ENCODE measurements at places on chromosomes 4 and X. TPM values are rescaled to one million over a fixed set of nuclear protein-coding genes. Genes with fewer than 3 reads are reported as not detected.

The SMIM10 gene
- 1.2 TPM for total RNA-seq

The RNF175 gene
- 1.0 TPM for total RNA-seq

The LIN54 gene
- 9.6 TPM for total RNA-seq

The FAM149A gene
- 1.2 TPM for total RNA-seq

The PSAPL1 gene
- total RNA-seq: not detected

The PAPSS1 gene
- total RNA-seq: 100 TPM

DNA sequence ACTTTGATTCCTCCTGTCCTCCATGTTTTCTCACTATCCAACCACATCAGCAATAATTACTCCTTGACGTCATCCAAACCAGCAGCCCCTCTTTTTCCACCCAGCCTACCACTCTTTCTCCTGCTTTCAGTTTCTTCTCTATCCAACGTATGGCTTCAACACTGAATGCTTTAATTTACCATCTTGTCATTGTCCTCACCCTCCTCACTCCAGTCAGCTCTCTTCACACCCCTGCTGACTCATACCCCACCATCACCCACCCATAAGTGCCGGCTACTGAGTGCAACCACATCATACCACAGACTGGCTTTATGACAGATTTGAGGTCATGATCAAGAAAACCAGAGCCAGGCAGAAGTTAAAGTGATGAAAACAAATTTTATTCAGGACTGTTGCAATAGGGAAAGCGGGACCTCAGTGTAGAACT lies 9.8 kb upstream of the ANXA5 start:
- DNase-seq: peak; percentile 95
- no peaks in the 10 kb centered on the region for H3K27me3 ChIP-seq
- H3K4me3 ChIP-seq: no peak overlapping the region
- H3K36me3 ChIP-seq: no peaks in the 10 kb centered on the region

- H3K36me3 ChIP-seq: no peaks in the 10 kb centered on the region
- H3K4me1 ChIP-seq: peaks cover 8% of the 10 kb centered on the region
- H3K27me3 ChIP-seq: no peaks in the 10 kb centered on the region
- no peak overlapping the region for H3K27ac ChIP-seq
- no peak for DNase-seq
- no peak overlapping the region for H3K4me3 ChIP-seq
Observed at GRCh38 chr4:48131736-48132135, 2.3 kb downstream of the TXK start.

DNA sequence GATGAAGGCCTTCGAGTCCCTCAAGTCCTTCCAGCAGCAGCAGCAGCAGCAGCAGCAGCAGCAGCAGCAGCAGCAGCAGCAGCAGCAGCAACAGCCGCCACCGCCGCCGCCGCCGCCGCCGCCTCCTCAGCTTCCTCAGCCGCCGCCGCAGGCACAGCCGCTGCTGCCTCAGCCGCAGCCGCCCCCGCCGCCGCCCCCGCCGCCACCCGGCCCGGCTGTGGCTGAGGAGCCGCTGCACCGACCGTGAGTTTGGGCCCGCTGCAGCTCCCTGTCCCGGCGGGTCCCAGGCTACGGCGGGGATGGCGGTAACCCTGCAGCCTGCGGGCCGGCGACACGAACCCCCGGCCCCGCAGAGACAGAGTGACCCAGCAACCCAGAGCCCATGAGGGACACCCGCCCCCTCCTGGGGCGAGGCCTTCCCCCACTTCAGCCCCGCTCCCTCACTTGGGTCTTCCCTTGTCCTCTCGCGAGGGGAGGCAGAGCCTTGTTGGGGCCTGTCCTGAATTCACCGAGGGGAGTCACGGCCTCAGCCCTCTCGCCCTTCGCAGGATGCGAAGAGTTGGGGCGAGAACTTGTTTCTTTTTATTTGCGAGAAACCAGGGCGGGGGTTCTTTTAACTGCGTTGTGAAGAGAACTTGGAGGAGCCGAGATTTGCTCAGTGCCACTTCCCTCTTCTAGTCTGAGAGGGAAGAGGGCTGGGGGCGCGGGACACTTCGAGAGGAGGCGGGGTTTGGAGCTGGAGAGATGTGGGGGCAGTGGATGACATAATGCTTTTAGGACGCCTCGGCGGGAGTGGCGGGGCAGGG lies 568 bp downstream of the HTT start:
- no peaks in the 10 kb centered on the region for H3K36me3 ChIP-seq
- H3K4me3 ChIP-seq: peak overlapping the region; percentile 96
- peaks cover 26% of the 10 kb centered on the region for H3K4me1 ChIP-seq
- peak overlapping the region; percentile 95 for H3K27ac ChIP-seq
- DNase-seq: peak; percentile 41

GRCh38 chr4:83490876-83491450 lies 6.1 kb upstream of the ABRAXAS1 start:
- no peaks in the 10 kb centered on the region for H3K4me1 ChIP-seq
- H3K27ac ChIP-seq: no peak overlapping the region
- no peaks in the 10 kb centered on the region for H3K27me3 ChIP-seq
- H3K36me3 ChIP-seq: no peaks in the 10 kb centered on the region
- no peak overlapping the region for H3K4me3 ChIP-seq

DNA sequence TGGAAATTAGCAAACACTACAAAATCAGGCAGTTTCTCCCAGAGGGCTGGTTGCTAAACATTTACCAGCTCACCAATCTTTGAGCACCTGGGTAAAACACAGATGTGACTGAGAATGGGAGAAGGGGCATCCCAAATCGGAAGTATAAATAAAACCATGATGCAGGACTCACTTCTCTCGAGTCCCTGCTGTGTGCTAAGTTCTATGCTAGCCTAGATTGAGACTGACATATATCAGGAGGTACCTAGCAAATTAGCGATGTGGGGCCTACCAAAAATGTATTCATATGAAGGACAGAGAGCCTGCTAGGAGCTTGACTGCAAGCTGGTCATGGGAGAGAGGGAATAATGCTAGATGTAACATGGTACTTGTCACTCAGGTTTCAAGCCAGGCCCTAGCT lies 171.9 kb upstream of the PGRMC2 start:
- no peak overlapping the region for H3K27ac ChIP-seq
- H3K4me3 ChIP-seq: no peak overlapping the region
- no peaks in the 10 kb centered on the region for H3K36me3 ChIP-seq
- H3K4me1 ChIP-seq: peaks cover 24% of the 10 kb centered on the region
- no peak for DNase-seq

- H3K4me3 ChIP-seq: no peak overlapping the region
- no peak for DNase-seq
- no peaks in the 10 kb centered on the region for H3K4me1 ChIP-seq
Observed at GRCh38 chr4:6902318-6903042, 7.1 kb upstream of the TBC1D14 start.

GRCh38 chr4:67593741-67594175 lies 35.2 kb downstream of the STAP1 start:
- H3K4me3 ChIP-seq: no peak overlapping the region
- H3K36me3 ChIP-seq: no peaks in the 10 kb centered on the region
- H3K27ac ChIP-seq: no peak overlapping the region
- H3K4me1 ChIP-seq: no peaks in the 10 kb centered on the region

- no peaks in the 10 kb centered on the region for H3K36me3 ChIP-seq
- H3K4me1 ChIP-seq: no peaks in the 10 kb centered on the region
- no peak overlapping the region for H3K27ac ChIP-seq
- no peaks in the 10 kb centered on the region for H3K27me3 ChIP-seq
Observed at GRCh38 chrX:80876877-80877276, 67.2 kb upstream of the BRWD3 start.

GRCh38 chr4:55321707-55322264 lies 24.3 kb upstream of the SRD5A3 start:
- H3K4me1 ChIP-seq: no peaks in the 10 kb centered on the region
- H3K27ac ChIP-seq: no peak overlapping the region
- H3K27me3 ChIP-seq: no peaks in the 10 kb centered on the region
- H3K4me3 ChIP-seq: no peak overlapping the region
- H3K36me3 ChIP-seq: no peaks in the 10 kb centered on the region

DNA sequence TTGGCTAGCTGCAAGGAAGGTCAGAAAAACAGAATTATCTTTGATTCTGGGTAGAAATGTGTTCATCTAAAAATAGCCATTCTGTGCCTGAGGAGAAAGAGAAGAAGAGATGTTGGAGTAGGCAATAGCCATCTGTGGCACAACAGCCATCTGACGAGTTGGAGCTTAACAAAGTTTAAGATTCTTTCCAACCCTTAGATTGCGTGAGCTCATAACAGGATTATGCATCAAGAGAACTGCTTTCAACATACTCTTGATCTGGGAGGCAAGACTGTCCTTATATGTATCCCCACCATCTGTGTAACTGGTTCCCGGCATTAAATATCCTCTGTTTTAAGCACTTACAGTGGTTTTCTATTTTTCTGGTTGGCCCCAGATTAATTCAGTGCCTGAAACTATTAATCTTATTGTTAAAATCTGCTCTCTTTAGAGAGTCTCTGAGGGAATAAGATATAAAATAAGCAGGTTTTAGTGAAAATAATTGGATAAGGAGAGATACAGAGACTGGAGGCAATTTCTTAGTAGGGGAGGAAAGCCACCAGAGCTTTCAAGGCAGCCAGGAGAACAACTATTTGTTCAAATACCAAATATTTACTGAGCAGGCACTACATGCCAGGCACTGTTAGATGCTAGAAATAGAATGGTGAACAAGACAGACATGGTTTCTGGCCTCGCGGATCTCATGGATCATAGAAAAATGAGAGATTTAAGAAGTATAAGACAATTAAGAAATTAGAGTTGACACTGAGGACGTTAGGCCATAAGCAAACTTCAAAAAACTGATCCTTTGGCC lies 398.0 kb downstream of the SMARCA1 start:
- no peak for DNase-seq
- H3K4me3 ChIP-seq: no peak overlapping the region
- H3K4me1 ChIP-seq: no peaks in the 10 kb centered on the region

GRCh38 chrX:63430026-63430425 lies 78.9 kb upstream of the SPIN4 start:
- H3K27me3 ChIP-seq: no peaks in the 10 kb centered on the region
- H3K4me1 ChIP-seq: no peaks in the 10 kb centered on the region
- DNase-seq: no peak
- H3K4me3 ChIP-seq: no peak overlapping the region
- no peaks in the 10 kb centered on the region for H3K36me3 ChIP-seq

- DNase-seq: no peak
- peaks cover 24% of the 10 kb centered on the region for H3K4me1 ChIP-seq
- H3K27ac ChIP-seq: no peak overlapping the region
- H3K27me3 ChIP-seq: peaks cover 2% of the 10 kb centered on the region
Observed at GRCh38 chr4:95105112-95105511, 347.4 kb downstream of the BMPR1B start.

Measured in astrocyte (in vitro differentiated cells and primary cell).